Forelimb muscle (tissue), 1 donor: ENCODE measurements at places on chromosomes 11 and 22. TPM values are rescaled to one million over a fixed set of nuclear protein-coding genes. Genes with fewer than 3 reads are reported as not detected.

GRCh38 chr11:6505577-6506240 is 8.6 kb downstream of the DNHD1 start:
- DNase-seq: no peak

- DNase-seq: no peak
These were observed 23.8 kb downstream of the MRPL23 start for GRCh38 chr11:1970956-1971355.

DNA sequence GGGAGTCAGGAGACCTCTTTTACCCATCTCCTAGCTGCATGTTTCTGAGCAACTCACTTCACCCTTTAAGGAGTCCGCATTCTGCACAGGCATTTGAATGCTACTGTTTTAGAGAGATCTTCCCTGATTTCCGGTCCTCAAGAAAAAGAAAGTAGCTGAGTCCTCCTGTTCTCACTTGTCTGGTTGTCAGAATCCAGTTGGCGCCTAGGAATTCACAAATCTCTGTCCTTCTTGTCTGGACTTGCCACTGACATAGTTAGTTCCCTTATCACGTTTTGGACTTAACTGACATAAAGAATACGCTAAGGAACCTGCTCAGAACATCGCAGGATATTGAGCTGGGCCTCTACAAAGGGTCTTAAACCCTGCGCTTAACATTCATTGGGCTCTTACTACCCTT is 61.3 kb upstream of the OR5P2 start:
- DNase-seq: no peak

- DNase-seq: no peak
These were observed 203.1 kb upstream of the MPPED2 start for GRCh38 chr11:30789270-30789669.

DNA sequence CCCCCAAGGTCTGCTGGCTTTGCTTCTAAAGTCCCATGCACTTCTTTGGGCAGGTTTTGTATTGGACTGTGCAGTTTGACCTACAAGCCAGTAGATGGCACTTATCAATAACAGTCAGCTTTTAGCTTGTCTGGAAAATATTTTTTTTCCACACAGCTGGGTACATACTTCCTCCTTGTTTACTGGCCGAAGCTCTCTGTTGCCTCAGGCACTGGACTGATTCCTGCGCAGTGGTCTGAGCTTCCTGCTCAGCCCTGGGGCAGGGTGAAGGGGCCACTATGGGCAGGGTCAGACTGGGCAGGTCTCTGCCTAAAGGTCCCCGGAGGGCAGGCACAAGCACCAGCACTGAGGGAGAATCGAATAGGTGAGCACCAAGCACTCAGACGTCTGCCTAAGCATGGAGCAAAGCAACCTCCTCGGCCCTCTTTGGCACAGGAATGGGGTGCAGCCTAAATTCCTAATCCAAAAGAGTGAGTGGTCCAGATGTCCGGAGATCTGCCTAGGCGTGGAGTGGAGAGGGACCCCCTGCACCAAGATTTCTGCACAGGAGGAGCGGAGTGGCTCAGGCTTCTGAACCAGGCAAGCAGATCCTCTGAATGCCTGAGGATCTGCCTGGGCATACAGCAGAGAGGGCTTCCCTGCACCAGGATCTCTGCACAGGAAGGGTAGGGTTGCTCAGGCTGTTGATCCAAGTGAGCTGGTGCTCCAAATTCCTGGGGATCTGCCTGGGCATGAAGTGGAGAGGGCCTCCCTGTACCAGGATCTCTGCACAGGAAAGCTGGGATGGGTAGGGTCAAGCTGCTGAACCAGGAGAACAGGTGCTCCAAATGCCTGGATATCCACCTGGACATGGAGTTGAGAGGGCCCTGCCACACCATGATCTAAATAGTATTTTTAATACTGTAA is 105.9 kb upstream of the C11orf58 start:
- DNase-seq: no peak

The CCDC87 gene
- 0.06 TPM for polyA plus RNA-seq

The MB gene
- polyA plus RNA-seq: 403 TPM

The PIM3 gene
- polyA plus RNA-seq: 13.4 TPM

The TREH gene
- 0.19 TPM for polyA plus RNA-seq

The SOX6 gene
- 22.8 TPM for polyA plus RNA-seq

The DEPDC7 gene
- 17.7 TPM for polyA plus RNA-seq
